ENCODE measurements at places on chromosomes 5 and 9. TPM values are rescaled to one million over a fixed set of nuclear protein-coding genes. Genes with fewer than 3 reads are reported as not detected.

IFNA2 gene
- not detected for total RNA-seq

DNA sequence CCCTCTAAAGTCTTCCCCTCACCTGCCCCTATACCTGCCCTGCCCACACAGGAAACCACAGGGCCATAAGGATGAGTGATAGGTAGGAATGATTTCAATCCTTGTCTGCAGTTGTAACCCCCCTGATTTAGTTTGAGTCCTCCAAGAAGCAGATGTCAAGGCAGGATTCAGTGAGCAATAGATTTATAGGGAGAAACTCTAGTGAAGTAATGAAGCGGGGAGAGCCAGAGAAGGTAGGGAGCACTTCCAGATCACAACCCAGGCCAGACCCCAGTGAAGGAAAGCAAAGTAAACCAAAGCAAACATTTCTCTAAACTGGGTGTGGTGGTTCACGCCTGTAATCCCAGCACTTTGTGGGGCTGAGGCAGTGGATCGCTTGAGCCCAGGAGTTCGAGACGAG lies 22.4 kb downstream of the ENC1 start:
- H3K4me3 ChIP-seq: no peak overlapping the region
- no peak for DNase-seq
- H3K27ac ChIP-seq: no peak overlapping the region
- no peaks in the 10 kb centered on the region for H3K36me3 ChIP-seq
- H3K27me3 ChIP-seq: no peaks in the 10 kb centered on the region

- H3K27ac ChIP-seq: no peak overlapping the region
- peaks cover 5% of the 10 kb centered on the region for H3K27me3 ChIP-seq
- H3K4me1 ChIP-seq: no peaks in the 10 kb centered on the region
- no peaks in the 10 kb centered on the region for H3K36me3 ChIP-seq
- no peak overlapping the region for H3K4me3 ChIP-seq
- DNase-seq: no peak
Measured at GRCh38 chr5:18797222-18797621, 1163.0 kb downstream of the TAF11L14 start.

HTR4 gene
- not detected for total RNA-seq

Data from chondrocyte (in vitro differentiated cells).